ENCODE measurements at places on chromosomes 5 and 9. TPM values are rescaled to one million over a fixed set of nuclear protein-coding genes. Genes with fewer than 3 reads are reported as not detected.

Gene OR1J2
- total RNA-seq = not detected

DNA sequence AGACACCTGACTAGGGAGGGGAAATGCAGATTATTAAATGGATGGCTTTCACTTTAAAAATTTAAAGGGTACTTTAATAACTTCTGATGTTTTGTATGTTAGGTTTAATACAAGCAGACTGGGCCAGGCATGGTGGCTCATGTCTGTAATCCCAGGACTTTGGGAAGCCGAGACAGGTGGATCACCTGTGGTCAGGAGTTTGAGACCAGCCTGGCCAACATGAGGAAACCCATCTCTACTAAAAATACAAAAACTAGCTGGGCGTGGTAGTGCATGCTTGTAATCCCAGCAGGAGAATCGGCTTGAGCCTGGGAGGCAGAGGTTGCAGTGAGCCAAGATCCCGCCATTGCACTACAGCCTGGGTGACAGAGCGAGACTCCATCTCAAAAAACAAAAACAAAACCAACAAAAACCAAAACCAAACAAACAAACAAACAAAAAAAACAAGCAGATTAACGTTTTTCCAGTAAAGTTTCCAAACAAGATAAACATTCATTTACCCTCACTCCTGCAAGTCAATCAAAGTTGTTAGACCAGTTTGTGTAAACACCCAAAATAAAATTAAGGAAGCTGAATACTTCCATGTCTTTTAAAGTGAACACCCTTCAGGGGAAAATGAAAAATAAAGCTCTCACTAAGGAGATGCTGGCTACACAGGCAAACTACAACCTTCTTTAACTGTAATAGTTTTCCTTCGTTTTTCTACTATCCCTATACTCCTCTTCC, 14.1 kb downstream of the ETF1 start:
- H3K27me3 ChIP-seq = no peaks in the 10 kb centered on the region
- no peak overlapping the region for H3K4me3 ChIP-seq
- H3K4me1 ChIP-seq = no peaks in the 10 kb centered on the region

GRCh38 chr5:134659456-134659855, 10.9 kb downstream of the SEC24A start:
- no peak overlapping the region for H3K4me3 ChIP-seq
- no peaks in the 10 kb centered on the region for H3K27me3 ChIP-seq
- H3K36me3 ChIP-seq = no peaks in the 10 kb centered on the region
- no peaks in the 10 kb centered on the region for H3K4me1 ChIP-seq

- no peak for DNase-seq
- no peak overlapping the region for H3K27ac ChIP-seq
- H3K27me3 ChIP-seq = no peaks in the 10 kb centered on the region
- no peak overlapping the region for H3K4me3 ChIP-seq
- H3K4me1 ChIP-seq = no peaks in the 10 kb centered on the region
These were observed 18.9 kb downstream of the CSF1R start for GRCh38 chr5:150067405-150067960.

GRCh38 chr9:98456156-98456613, 200.7 kb upstream of the TBC1D2 start:
- no peaks in the 10 kb centered on the region for H3K36me3 ChIP-seq
- no peak overlapping the region for H3K27ac ChIP-seq
- peaks cover 3% of the 10 kb centered on the region for H3K27me3 ChIP-seq
